Cerebellar nuclear complex (tissue), 1 donor: ENCODE measurements at places on chromosomes 1 and 21.

- no peak for DNase-seq
These were observed 96.8 kb upstream of the C21orf91 start for GRCh38 chr21:17915976-17916375.

DNA sequence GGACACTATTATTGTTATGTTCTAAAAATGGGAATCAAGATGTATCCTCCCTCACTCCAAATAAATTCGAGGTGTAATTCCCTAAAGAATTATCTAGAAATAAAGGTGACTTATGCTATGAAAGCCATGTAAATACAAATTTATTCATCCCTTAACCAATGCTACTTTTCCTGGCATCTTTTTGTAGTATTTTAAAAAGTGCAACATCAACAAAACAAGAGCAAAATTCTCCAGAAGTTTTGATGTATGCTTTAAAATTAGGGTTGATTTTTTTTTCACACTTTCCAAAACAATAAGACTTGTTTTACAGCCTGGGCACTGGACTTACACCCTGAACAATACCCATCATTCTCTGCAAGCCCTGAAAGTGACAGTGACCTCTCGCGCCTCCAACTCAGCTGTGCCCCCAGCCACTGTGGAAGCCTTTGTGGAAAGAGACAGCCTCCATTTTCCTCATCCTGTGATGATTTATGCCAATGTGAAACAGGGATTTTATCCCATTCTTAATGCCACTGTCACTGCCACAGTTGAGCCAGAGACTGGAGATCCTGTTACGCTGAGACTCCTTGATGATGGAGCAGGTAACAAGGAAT, 21.4 kb upstream of the CLCA1 start:
- DNase-seq, result no peak

DNA sequence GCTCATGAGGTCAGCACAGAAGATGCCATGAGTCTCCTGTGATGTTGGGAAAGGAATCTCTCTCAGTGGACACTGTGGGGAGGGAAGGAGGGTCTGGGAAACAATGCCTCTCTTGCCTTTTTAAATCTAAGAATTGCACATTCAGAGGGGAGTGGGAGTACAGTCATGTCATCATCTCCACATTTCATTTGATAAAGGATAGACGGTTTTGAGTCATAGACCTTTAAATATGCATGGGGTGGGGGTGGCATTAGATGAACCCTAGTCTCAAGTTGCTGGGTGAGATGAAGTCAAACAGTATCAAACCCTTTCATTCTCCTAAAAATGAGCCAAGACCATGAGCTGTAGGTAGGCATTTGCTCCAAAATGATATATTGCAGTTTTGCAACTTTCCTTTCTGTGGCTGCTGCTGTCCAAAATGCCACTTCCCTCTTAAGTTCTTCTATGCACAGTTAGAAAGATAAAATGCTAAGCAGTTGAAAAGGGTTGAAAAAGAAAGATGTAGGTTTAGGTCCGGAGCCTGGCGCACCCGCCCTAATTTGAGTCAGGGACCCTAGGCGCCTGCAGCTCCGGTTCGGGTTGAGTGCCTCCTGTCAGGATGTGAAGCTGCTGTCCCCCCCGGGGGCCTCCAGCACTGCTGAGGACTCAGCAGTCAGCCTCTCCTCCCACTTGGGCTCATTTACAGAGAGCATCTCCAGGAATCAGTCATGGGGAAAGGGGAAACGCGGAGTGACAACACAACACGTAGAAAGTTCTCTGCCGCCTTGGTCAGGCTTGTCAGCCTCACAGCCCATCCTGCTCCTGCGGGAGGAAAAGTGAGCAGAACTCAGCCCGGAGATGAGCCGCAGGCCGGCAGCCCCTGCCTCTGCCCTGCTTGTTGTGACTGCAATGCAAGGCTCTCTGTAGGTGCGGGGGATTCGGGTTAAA, 479.3 kb upstream of the RUNX1 start:
- DNase-seq, result no peak

GRCh38 chr1:232923739-232924386, 26.5 kb upstream of the NTPCR start:
- DNase-seq, result no peak

DNA sequence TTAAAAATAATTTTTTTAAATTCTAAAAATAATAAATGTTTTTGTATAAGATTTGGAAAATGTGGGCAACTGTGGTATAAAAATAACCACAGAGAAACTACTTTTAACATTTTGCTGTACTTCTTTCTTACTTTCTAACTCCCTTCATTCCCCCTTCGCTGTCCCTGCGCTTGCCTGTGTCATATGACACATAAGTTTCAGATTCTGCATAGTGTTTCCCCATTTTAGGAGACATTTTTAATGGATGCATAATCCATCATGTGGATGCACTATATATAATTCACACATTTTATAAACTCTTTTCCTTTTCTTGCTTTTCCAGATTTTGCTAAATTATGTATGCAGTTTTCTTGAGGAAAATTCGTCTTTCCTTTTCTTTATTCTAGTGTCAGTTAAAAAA, 16.3 kb downstream of the ATG4C start:
- DNase-seq, result no peak

DNA sequence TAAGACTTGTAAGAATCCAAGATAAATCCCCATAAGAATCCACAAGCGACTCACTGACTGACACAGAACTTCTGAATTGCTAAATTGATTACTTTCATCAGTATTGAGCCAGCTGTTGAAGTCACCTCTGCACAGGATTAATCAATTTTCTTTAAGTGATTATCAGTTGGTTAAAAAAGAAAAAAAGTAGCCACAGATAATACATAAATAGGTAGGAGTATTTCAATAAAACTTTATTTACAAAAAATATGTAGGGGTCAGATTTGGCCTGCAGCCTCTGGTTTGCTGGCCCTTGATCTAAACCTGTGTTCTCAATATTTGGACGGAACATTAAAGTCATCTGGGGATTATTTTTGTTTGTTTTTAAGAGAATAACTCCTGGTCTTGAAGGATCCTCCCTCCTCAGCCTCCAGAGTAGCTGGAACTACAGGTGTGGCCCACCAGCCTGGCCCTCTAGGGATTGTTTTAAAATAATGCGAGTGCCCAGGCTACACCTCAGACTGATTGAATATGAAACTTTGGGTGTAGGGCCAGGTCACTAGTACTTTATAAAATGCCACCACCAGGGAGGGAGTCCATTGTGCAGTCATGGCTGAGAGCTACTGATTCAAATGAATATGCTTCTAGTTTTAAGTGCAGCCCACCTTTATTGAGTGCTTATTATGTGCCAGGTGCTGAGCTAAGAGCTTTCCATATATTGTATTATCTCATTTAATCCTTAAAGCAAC, 6.8 kb upstream of the TMEM183A start:
- DNase-seq, result no peak

DNA sequence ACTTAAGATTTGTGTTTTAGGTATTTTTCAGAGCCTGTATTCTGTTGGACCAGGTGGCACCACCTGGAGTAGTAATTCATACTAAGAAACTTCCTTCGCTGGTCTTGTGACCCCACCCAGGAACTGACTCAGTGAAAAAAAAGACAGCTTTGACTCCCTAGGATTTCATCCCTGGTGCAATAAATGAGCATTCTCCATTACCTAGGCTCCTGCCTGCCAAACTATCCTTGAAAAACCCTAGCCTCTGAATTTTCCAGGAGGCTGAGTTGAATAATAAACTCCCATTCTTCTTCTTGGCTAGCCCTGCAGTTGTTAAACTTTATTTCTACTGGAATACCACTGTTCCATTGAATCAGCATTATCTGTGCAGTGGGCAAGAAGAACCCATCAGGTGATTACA, 10.6 kb upstream of the RGS18 start:
- DNase-seq, result no peak

DNA sequence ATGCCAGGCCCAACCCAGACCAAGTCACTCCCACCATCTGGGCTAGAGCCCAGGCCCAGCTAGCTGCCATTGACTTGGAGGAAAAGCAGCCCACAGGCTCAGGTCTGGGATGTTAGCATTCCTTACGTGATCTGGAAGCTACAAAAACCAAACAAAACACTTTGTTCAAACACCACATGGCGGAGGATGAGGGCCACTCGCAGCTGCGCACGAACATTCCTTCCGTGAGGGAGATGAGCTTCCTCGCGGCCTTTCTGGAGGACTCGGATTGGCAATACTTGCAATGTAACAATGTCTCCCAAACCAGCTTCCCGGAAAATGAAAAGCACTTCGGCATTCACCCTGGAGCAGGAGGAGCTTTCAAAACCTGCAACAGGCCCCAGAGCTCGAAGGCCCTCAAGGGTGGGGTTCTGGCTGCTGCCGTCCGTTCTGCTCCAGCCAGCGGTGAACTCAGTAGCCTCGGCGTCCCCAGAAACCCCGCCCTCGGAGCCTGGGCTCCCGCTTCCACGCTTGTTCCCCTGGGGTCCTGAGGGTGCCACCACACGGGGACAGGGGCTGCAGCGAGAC, 40.5 kb downstream of the COL6A1 start:
- DNase-seq, result no peak

GRCh38 chr1:158185770-158186169, 5.1 kb downstream of the CD1D start:
- DNase-seq, result no peak

GRCh38 chr1:69611316-69611715, 43.6 kb downstream of the LRRC7 start:
- no peak for DNase-seq

DNA sequence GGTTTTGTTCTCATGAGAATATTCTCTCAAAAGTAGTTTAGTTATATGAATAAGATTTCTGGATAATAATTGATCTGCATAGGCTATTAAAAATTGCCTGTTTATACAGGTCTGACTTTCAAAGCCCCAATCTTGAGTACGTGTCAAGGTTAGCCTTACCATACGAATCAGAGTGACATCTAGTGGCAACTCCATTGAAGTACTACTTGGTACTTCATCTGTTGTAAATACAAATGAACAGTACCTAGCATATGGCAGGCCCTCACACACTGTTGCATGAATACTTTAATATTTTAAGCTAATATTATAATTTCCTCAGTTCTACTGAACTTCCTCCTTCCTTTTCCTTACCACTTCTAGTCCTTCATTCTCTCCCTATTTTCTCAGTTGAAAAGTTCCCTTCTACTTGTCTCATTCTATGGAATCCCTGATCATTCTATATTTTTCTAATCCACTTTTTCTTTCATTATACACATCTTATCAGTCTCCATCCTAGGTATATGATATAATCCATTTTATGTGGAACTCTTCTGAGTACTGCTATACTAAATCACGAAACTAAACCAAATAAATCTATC, 101.2 kb downstream of the AKT3 start:
- DNase-seq, result no peak

DNA sequence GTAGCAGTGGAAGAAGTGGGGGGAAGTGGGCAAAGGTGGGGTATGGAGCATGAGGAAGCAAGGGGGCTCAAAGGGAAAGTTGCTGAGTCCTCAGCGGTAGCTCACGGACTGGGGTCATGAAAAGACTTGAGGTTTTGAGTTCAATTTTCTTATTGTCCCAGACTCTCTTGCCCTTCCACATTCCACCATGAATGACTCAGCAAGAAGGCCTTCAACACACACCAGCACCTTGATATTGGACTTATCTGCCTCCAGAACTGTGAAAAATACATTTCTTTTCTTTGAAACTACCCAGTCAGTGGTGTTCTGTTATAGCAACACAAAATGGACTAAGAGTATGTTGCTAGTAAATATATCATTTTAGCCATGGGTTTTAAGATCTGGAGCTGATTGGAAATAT, 17.3 kb upstream of the RHBDL2 start:
- DNase-seq, result no peak
